KBM-7 (cell line): ENCODE measurements at places on chromosomes 2 and 18.

GRCh38 chr2:56314796-56315195 is 131.0 kb downstream of the CCDC85A start:
- no peak for DNase-seq

DNA sequence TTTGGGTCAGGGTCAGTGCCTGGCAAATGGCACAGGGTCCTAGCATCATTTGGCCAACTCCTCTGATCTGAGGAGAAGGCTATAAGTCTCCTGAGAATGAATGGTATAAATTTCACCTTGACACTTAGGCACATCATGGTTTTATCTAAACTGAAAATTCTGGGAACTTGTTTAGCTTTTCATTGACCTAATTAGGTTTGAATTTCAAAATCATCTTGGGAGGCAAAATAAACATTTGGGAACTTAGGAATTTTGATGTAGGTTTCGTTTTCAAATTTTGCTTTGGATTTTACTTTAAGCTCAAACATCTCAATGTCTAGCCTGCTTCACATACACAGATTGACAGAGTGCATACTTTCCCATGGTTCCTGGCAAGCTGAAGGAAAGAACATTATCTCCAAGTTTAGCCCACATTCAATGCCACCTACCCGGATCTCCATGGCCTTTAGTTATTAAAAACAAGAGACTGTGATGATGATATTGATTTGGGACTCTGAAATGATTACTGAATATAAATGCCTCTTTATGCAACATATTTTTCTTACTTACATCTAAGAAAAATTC is 44.5 kb downstream of the MYOM1 start:
- DNase-seq, result no peak

GRCh38 chr18:58714259-58714658 is 43.0 kb downstream of the MALT1 start:
- no peak for DNase-seq

DNA sequence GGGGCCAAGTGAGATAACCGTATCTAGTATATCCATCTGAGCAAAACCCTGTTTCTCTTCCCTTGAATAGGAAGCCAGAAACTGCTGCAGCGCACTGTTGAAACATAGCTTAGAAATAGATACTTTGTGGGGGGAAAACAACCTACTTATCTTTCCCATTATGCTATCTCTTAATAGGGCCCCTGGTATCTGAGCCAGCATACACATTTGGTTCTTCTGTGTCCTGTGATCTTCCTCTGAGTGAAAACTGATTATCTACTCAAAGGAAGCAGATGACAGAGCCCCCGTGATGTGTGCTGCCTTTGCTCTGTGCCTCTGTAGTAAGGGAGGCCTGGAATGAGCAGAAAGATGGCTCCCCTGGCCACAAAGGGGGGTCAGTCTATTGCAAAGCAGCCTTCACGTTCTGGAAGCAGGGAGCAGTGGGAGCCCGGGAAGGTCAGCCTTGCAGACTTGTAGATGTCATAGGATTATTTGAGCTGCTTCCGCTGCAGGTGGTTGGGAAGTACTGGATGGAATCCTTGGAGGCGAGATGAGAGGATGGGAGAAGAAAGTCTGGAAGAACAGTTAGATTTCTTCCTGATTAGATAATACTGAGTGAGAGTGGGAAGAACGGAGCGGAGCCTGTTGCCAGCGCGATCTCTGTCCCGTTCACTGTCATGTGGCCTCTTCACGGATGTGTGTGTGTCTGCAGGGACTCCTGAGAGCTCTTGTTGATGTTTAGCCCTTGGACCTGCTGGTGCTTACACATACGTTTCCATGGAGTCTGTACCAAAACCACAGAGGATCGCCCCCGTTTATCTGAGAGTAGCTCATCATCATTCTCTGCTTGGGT is 150.1 kb downstream of the AGAP1 start:
- no peak for DNase-seq

DNA sequence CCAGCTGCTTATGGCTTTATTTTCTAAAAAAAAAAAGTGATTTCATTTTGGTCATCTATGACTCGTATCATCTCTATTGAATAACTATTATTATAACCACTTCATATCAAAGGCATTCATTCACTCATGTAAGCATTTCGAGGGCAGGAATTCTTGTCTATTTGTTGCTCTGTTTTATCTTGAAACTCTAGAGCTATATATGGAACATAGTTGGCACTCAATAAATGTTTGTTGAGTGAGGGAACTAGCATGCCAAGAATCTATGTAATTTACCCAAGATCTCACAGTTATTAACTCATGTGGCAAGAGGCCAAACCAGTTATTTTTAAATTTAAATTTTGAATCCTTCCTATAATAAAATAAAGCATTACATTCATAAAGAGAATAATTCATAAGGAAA is 470.1 kb downstream of the TMX3 start:
- no peak for DNase-seq

GRCh38 chr2:196487417-196487816 is 152.1 kb upstream of the CCDC150 start:
- DNase-seq, result no peak

GRCh38 chr2:240620149-240620731 is 5.0 kb upstream of the GPR35 start:
- no peak for DNase-seq
